ENCODE measurements at places on chromosomes 6 and 20. TPM values are rescaled to one million over a fixed set of nuclear protein-coding genes. Genes with fewer than 3 reads are reported as not detected.

The PDE10A gene
- 24.4 TPM for polyA plus RNA-seq

The PNLDC1 gene
- 0.07 TPM for polyA plus RNA-seq

The BTNL2 gene
- polyA plus RNA-seq: 3.4 TPM

The CHRNA4 gene
- 13.3 TPM for polyA plus RNA-seq

The FNDC1 gene
- polyA plus RNA-seq: 6.3 TPM

The IP6K3 gene
- 1.0 TPM for polyA plus RNA-seq

The OR2H1 gene
- polyA plus RNA-seq: not detected

The SLC22A7 gene
- polyA plus RNA-seq: 1.2 TPM

The SUMO4 gene
- polyA plus RNA-seq: 1.0 TPM

The GSS gene
- 58.8 TPM for polyA plus RNA-seq

The C20orf202 gene
- 0.43 TPM for polyA plus RNA-seq

The SCRT2 gene
- polyA plus RNA-seq: not detected

The KHDC1 gene
- polyA plus RNA-seq: 12.3 TPM

The PI16 gene
- 0.95 TPM for polyA plus RNA-seq

The GATA5 gene
- 6.9 TPM for polyA plus RNA-seq

The KLHDC3 gene
- polyA plus RNA-seq: 85.4 TPM

The MCHR2 gene
- not detected for polyA plus RNA-seq

The HAO1 gene
- not detected for polyA plus RNA-seq

The RAET1G gene
- 1.4 TPM for polyA plus RNA-seq

The MMUT gene
- 50.9 TPM for polyA plus RNA-seq

The RHAG gene
- 0.96 TPM for polyA plus RNA-seq

The NINL gene
- polyA plus RNA-seq: 69.2 TPM

The OLIG3 gene
- not detected for polyA plus RNA-seq

The SFTA2 gene
- 0.76 TPM for polyA plus RNA-seq

The ZNF337 gene
- 39.1 TPM for polyA plus RNA-seq

The MAP7 gene
- 35.3 TPM for polyA plus RNA-seq

The NRSN1 gene
- polyA plus RNA-seq: 1.1 TPM

The LY6G6F gene
- polyA plus RNA-seq: 0.32 TPM

The PGC gene
- not detected for polyA plus RNA-seq

The MCCD1 gene
- polyA plus RNA-seq: 11.9 TPM

The OTOR gene
- polyA plus RNA-seq: not detected

The GGTLC1 gene
- polyA plus RNA-seq: not detected

The TCFL5 gene
- 12.6 TPM for polyA plus RNA-seq

The VSTM2L gene
- polyA plus RNA-seq: 0.76 TPM

The TMEM244 gene
- polyA plus RNA-seq: not detected

The MATN4 gene
- polyA plus RNA-seq: 0.25 TPM

The PPP1R3G gene
- 1.8 TPM for polyA plus RNA-seq

The SPATS1 gene
- not detected for polyA plus RNA-seq

The GPR63 gene
- polyA plus RNA-seq: 4.9 TPM

The CD24 gene
- polyA plus RNA-seq: 1,102 TPM

The TRERF1 gene
- 17.2 TPM for polyA plus RNA-seq

The JARID2 gene
- 28.4 TPM for polyA plus RNA-seq

The MEP1A gene
- not detected for polyA plus RNA-seq

The VARS2 gene
- 52.6 TPM for polyA plus RNA-seq

The NT5E gene
- 3.9 TPM for polyA plus RNA-seq

All from left kidney (tissue), 8 donors.